ENCODE measurements at places on chromosomes 12 and 14. TPM values are rescaled to one million over a fixed set of nuclear protein-coding genes. Genes with fewer than 3 reads are reported as not detected.

The SIX4 gene
- 0.82 TPM for total RNA-seq

The RNU6-7 gene
- not detected for total RNA-seq

The LUM gene
- 42.0 TPM for total RNA-seq

The STAC3 gene
- total RNA-seq, result 0.57 TPM

- DNase-seq, result no peak
- H3K4me1 ChIP-seq, result peaks cover 15% of the 10 kb centered on the region
- H3K27ac ChIP-seq, result no peak overlapping the region
- H3K36me3 ChIP-seq, result no peaks in the 10 kb centered on the region
- H3K27me3 ChIP-seq, result no peaks in the 10 kb centered on the region
- no peak overlapping the region for H3K4me3 ChIP-seq
Measured at GRCh38 chr12:94100211-94100627, 48.2 kb upstream of the PLXNC1 start.

DNA sequence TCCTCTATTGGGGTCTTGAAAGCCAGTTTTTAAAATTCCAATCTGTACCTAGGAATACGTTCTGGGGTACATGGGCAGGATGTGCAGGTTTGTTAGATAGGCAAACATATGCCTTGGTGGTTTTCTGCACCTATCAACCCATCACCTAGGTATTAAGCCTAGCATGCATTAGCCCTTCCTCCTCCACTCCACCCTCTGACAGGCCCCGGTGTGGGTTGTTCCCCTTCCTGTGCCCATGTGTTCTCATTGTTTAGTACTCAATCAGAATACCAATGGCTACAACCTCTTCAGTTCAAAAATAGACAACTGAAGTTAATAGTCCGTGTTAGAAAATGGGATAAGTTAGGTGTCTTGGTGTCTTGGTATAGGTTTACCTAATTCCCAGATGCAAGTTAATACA lies 3.4 kb downstream of the NTS start:
- no peaks in the 10 kb centered on the region for H3K27me3 ChIP-seq
- no peaks in the 10 kb centered on the region for H3K36me3 ChIP-seq
- no peak overlapping the region for H3K27ac ChIP-seq
- DNase-seq, result no peak

DNA sequence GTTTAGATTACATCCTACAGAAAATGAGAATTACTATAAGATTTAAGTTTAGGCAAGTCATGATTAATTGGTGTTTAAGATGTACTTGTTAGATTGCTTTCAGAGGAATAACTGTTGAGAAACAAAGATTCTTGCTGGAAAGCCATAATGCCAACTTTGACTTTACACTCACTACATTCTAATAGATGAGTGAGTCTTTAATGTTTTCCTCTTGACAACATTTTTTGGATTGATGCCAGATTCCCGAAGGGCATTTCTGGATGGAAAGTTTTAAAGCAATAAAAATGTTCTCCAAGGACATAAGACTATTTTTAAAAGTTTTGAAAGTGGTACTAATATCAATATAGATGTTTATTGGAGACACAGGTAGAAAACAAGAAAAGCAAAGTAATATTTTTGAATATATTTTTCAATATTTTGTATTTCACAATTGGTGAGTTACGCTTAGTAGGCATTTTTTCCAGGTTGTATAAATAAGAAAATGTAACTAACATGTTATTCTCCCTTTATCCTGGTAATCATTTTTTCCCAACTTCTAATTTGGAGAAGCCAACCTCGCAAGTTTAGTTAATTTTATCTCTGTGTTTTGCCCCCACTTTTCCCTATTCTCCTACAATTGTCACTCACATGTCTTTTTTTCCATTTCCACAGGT lies 307.3 kb downstream of the CEP128 start:
- no peaks in the 10 kb centered on the region for H3K4me1 ChIP-seq
- H3K36me3 ChIP-seq, result no peaks in the 10 kb centered on the region
- no peak overlapping the region for H3K27ac ChIP-seq
- no peaks in the 10 kb centered on the region for H3K27me3 ChIP-seq
- no peak overlapping the region for H3K4me3 ChIP-seq
- no peak for DNase-seq

GRCh38 chr14:88380405-88380804 lies 5.1 kb upstream of the SPATA7 start:
- no peaks in the 10 kb centered on the region for H3K4me1 ChIP-seq
- peaks cover 5% of the 10 kb centered on the region for H3K27me3 ChIP-seq
- DNase-seq, result no peak
- no peak overlapping the region for H3K27ac ChIP-seq
- H3K36me3 ChIP-seq, result no peaks in the 10 kb centered on the region

- no peak overlapping the region for H3K27ac ChIP-seq
- H3K4me3 ChIP-seq, result no peak overlapping the region
- no peak for DNase-seq
Measured at GRCh38 chr14:77018785-77019184, 9.7 kb downstream of the IRF2BPL start.

- peak overlapping the region; percentile 10 for H3K4me3 ChIP-seq
- H3K36me3 ChIP-seq, result no peaks in the 10 kb centered on the region
- DNase-seq, result no peak
- H3K4me1 ChIP-seq, result peaks cover 14% of the 10 kb centered on the region
Measured at GRCh38 chr14:24631749-24632335, 2.1 kb downstream of the GZMB start.

DNA sequence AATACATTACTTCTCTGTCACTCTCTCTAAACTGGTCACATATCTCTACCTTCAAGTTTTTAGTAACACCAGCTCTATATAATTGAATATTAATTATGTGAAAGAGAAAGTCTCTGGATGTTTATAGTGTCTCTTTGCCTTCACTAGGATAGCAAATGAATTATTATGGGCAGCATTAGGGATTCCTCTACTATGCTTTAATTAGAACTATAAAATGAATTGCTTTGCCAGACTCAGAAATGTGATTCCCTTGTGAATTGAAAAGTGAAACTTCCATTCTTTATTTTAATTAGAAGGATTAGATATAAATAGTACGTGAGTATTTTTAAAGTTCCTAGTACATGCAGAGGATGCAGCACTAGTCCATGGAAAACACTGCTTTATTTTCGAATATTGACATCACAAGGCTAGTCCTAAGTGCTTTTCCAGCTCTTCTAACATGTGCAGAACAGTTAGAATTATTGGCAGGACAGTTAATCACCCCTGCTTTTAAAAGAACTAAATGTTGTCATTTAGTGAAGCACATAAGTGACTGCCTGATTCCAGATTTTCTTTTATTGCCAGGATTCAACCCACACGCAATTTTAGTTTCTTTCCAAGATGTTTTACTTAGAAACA lies 23.0 kb upstream of the REP15 start:
- H3K36me3 ChIP-seq, result peaks cover 88% of the 10 kb centered on the region
- H3K27me3 ChIP-seq, result no peaks in the 10 kb centered on the region
- DNase-seq, result no peak
- no peak overlapping the region for H3K4me3 ChIP-seq

GRCh38 chr12:128814411-128815261 lies 9.1 kb downstream of the SLC15A4 start:
- no peak for DNase-seq
- H3K36me3 ChIP-seq, result no peaks in the 10 kb centered on the region
- no peak overlapping the region for H3K27ac ChIP-seq
- no peak overlapping the region for H3K4me3 ChIP-seq
- H3K27me3 ChIP-seq, result no peaks in the 10 kb centered on the region

DNA sequence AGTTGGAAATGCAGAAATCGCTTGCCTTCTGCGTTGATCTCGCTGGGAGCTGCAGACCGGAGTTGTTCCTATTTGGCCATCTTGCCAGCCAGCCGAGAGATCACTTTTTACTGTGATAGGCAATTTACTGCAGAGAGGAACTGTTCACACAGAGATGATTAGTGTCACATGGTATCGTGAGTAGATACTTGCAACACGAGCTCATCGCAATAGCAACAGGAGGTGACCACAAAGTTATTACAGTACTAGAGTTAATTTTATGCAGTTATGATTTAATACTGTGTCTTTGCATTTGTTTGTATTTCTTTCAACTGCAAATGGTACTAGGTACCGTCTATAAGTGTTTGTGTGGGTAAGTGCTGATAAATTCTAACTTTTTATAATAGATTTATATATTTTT lies 27.8 kb downstream of the NOPCHAP1 start:
- H3K27me3 ChIP-seq, result no peaks in the 10 kb centered on the region
- no peaks in the 10 kb centered on the region for H3K4me1 ChIP-seq
- no peaks in the 10 kb centered on the region for H3K36me3 ChIP-seq
- DNase-seq, result no peak
- no peak overlapping the region for H3K4me3 ChIP-seq
- no peak overlapping the region for H3K27ac ChIP-seq

GRCh38 chr12:7966563-7966962 lies 30.6 kb upstream of the SLC2A3 start:
- no peaks in the 10 kb centered on the region for H3K36me3 ChIP-seq
- no peak overlapping the region for H3K27ac ChIP-seq
- no peak overlapping the region for H3K4me3 ChIP-seq
- H3K27me3 ChIP-seq, result peaks cover 15% of the 10 kb centered on the region
- peaks cover 3% of the 10 kb centered on the region for H3K4me1 ChIP-seq
- no peak for DNase-seq

DNA sequence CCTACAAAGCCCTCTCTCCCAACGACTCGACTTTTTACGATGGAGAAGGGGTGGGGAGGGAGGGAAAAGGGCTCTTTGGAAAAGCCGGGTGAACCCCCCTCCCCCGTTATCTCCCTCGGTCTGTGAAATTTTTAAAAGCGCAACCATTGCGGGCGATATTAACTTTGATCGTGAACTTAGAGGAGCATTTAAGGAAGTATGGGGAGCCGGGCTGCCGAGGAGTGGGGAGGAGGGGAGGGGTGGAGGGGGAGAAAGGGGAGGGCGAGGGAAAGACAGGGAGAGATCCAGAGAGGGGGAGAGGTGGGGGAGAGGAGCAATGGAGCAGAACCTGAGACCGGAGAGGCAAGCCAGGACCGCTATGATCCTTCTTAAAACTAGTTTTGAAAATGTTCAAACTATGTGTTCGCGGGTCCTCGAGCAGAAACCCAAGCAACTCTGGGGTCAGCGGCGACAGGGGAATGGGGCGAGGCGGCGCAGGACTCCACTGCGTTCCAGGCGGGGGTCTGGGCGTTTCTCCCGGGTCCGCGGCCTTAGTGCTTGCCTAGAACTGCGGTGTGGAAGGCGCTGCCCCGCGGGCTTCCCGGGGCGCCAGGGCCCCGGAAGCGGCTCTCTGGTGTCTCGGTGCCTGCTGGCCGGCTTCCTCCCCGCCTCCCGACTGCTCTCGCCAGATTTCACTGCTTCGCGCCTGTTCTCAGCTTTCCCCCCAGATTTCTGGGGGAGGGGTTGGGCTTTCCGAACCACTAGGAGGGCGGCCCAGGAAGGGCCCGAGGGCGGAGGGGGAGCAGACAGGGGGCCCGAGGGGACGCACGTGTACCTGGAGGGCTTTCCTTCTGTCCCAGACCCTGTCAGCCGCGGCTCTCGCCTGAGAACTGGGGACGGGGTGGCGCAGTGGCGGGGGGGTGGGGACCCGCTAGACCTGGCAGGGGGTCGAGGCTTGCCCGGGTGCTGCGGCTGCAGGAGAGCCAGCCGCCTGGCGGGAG lies at the start of gene HOTAIR:
TSS of gene HOTAIR (minus strand) at position 871 of the 980 bp plus-strand sequence.
- no peaks in the 10 kb centered on the region for H3K36me3 ChIP-seq
- H3K27ac ChIP-seq, result no peak within 1 kb of the TSS
- peaks cover 20% of the 10 kb centered on the region for H3K4me1 ChIP-seq
- H3K4me3 ChIP-seq, result peak within 1 kb of the TSS; percentile 38

- no peak overlapping the region for H3K4me3 ChIP-seq
- H3K4me1 ChIP-seq, result no peaks in the 10 kb centered on the region
- H3K27me3 ChIP-seq, result no peaks in the 10 kb centered on the region
- H3K36me3 ChIP-seq, result no peaks in the 10 kb centered on the region
Measured at GRCh38 chr12:127230843-127231260, 1036.1 kb upstream of the TMEM132C start.

- H3K4me3 ChIP-seq, result no peak overlapping the region
- no peaks in the 10 kb centered on the region for H3K36me3 ChIP-seq
- H3K4me1 ChIP-seq, result peaks cover 82% of the 10 kb centered on the region
- H3K27me3 ChIP-seq, result no peaks in the 10 kb centered on the region
- peak overlapping the region; percentile 52 for H3K27ac ChIP-seq
Measured at GRCh38 chr12:121632069-121632970, 6.0 kb downstream of the ORAI1 start.

DNA sequence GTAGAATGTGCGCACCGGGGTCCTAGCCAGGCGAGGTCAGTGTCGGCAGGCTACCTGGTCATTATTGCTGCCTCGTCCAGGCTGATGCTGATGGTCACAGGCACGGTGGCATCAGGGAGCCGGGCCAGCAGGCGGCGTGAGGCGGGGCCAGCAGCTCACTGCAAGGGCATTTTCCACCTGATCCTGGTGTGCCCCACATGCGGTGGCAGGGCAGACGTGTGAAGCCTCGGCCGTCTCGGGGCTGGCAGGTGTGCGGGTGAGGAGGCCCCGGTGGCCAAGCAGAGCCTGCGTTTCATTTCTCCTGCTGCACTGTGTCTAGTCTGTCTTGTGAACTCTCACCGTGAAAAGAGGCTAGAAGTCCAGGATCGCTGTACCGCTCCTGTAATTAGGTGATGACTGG lies 12.0 kb upstream of the AMN start:
- H3K27me3 ChIP-seq, result no peaks in the 10 kb centered on the region
- no peak overlapping the region for H3K4me3 ChIP-seq
- no peaks in the 10 kb centered on the region for H3K36me3 ChIP-seq
- DNase-seq, result no peak
- no peaks in the 10 kb centered on the region for H3K4me1 ChIP-seq

DNA sequence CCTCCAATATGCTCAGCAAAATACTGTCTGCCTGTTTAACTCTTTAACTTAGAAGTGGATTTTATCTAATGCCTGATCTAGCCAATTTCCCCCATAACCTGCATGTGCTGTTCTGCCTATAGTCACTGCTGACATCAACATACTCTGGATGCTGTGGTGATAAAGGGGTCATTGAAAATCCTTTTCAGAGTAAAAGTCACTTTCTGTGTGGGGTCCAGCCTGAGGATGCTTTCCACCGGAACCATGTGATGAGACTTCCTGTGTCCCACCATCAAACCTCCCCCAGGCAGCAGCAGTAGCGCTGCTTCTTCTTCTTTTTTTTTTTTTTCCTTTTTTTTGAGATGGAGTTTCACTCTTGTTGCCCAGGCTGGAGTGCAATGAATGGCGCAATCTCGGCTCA lies 607.0 kb downstream of the BCL11B start:
- no peaks in the 10 kb centered on the region for H3K36me3 ChIP-seq
- H3K4me1 ChIP-seq, result no peaks in the 10 kb centered on the region

DNA sequence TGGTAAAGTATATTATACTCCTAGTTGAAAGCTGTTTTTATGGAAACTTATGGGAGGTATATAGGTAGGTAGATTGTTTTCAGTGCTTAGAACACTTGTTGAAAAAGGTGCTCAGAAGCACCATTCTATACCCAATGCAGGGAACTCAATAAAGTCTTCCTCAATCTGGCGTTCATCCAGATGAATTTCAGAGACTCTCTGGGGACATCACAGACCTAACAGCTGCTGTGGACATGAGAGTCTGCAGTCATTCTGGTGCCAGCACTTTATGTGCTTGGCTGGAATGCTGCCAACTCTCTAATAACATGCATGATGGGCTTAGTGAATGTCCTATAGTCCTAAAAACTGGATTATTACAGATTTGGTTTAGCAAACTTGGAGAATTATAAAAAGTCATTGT lies 115.9 kb downstream of the NTN4 start:
- no peak overlapping the region for H3K27ac ChIP-seq
- H3K27me3 ChIP-seq, result no peaks in the 10 kb centered on the region
- no peak for DNase-seq

- no peak overlapping the region for H3K27ac ChIP-seq
- peak; percentile 21 for DNase-seq
- H3K4me1 ChIP-seq, result no peaks in the 10 kb centered on the region
- no peaks in the 10 kb centered on the region for H3K36me3 ChIP-seq
- no peaks in the 10 kb centered on the region for H3K27me3 ChIP-seq
Measured at GRCh38 chr12:117069926-117070900, 29.0 kb downstream of the TESC start.

GRCh38 chr12:6827982-6828780 lies at the start of gene P3H3:
Gene P3H3, plus strand, starts transcription at chr12:6828407. Its CDS starts 34 bp downstream, at chr12:6828441.
- H3K4me1 ChIP-seq, result peaks cover 48% of the 10 kb centered on the region
- DNase-seq, result no peak
- H3K27ac ChIP-seq, result peak within 1 kb of the TSS; percentile 72
- no peaks in the 10 kb centered on the region for H3K36me3 ChIP-seq
